ENCODE measurements at places on chromosomes 13 and 19. TPM values are rescaled to one million over a fixed set of nuclear protein-coding genes. Genes with fewer than 3 reads are reported as not detected.

The AKAP8 gene
- 17.1 TPM for total RNA-seq

The CNN2 gene
- total RNA-seq: 40.3 TPM

The CERS1 gene
- not detected for total RNA-seq

The CPT1C gene
- total RNA-seq: 26.6 TPM

The NUMBL gene
- 90.5 TPM for total RNA-seq

The SLC6A16 gene
- 0.55 TPM for total RNA-seq

The SMAD9 gene
- total RNA-seq: 20.0 TPM

The PRR36 gene
- total RNA-seq: 0.35 TPM

The RASIP1 gene
- total RNA-seq: 105 TPM

The ICAM5 gene
- 0.07 TPM for total RNA-seq

The CYSLTR2 gene
- 0.15 TPM for total RNA-seq
